ENCODE measurements at places on chromosomes 11 and 22.

DNA sequence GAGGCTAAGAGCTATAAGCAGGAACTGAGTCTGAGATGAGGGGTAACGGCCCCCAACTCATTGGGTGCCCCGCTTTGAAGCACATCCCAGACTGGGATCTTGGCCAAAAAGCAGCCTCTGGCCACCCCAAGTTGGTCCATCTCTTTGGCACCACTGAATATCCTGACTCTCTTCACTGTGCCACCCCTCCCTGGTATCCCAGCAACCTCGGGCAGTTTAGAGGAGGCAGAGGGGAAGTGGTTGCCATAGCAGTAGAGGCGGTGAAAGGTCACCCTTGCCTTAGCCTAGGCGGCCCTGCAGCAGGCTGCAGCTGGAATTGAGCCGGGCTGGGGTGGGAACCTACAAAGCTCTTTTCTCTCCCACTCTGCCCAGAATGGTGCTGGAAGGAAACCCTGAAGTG lies 1.1 kb downstream of the PELI3 start:
- DNase-seq, result no peak

- DNase-seq, result no peak
Observed at GRCh38 chr11:124441519-124441918, 4.0 kb downstream of the OR8B8 start.

GRCh38 chr11:86041975-86042378 lies 26.9 kb downstream of the PICALM start:
- no peak for DNase-seq

DNA sequence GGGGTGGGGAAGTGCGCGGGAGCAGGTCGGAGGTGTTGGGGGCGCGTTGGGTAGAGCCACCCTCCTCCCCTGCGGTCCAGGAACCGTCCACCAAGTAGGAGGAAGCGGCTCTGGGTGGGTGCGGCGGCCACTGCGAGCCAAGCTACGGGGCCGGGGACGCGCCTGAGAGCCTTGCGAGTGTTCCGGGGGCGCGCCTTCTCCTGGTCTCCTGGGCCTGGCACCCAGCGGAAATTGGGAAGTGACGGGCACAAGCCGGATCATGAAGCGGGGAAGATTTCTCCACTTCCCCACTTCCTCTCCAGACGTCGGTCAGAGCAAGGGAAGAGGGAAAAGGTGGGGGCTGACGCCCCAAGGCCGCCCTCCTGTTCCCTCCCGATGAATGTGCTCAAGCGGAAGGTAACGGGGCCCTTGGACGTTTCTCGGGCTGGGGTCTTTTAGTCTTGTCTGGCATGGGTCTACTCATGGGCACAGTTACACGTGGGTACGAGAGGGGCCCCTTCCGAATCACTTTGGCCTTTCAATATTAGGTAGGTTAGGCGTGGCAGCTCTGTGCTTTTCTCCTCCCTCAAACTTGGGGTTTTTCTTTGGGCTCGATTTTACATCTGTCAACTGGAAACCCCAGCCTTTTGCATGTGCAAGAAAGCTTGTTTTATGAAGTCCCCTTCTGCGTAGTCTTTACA lies 865 bp downstream of the RBM14 start:
- peak; percentile 93 for DNase-seq

GRCh38 chr11:10294290-10294953 lies 403 bp upstream of the SBF2 start:
- no peak for DNase-seq

GRCh38 chr22:34587357-34588356 lies 478.3 kb upstream of the ISX start:
- no peak for DNase-seq

- DNase-seq, result no peak
Observed at GRCh38 chr11:103109818-103110388, 677 bp downstream of the DYNC2H1 start.

GRCh38 chr11:59765068-59765735 lies 10.0 kb downstream of the STX3 start:
- no peak for DNase-seq

- DNase-seq, result no peak
Observed at GRCh38 chr22:29375398-29376076, 12.8 kb downstream of the AP1B1 start.

- DNase-seq, result no peak
Observed at GRCh38 chr11:100876815-100877520, 189.9 kb downstream of the ARHGAP42 start.

- no peak for DNase-seq
Observed at GRCh38 chr22:31321421-31321820, 24.7 kb downstream of the PATZ1 start.

DNA sequence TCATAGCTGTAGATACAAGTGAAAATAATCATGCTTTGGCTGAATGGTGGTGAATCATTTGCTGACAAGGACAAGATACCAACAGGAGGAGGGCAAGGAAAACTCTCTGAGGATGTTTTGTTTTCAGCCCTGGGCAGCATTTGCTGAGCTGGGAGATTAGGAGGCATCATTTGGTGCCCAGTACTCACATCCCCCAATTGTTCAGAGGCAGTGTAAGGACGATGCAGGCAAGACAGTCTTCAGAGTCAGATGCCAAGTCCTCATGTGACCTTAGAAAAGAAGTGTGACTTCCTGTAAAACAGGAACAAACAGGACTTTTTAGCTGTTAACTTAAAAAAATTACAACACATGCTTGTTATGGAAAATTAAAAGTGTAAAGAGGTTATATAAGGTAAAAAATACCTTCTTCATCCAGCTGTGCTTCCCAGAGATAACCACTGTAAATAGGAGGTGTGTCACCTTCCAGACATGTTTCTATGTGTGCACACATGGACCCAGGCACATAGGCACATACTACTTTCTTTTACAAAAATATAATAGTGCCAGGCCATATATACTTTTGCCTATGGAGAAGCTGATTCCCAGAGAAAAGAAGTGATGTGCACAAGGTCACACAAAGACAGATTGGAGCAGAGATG lies 18.0 kb downstream of the CNTF start:
- DNase-seq, result no peak

DNA sequence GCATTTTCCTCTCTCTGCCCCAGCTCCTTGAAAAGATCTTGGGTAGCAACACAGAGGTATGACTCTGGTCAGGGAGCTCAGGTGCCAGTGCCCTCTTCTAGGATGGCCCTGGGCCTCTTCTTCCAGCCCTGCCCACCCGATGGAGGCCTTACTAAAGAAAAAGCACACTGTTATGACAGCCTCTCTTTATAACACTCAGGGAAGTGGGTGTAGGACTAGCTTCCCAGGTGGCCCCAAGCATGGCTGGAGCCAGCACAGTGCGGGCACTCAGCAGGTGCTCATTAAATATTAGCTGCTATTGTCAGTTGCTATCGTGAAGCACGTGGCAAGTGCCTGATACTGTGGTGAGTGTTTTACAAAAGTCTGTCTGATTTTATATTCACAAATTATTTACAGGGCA lies 127.2 kb upstream of the B3GAT1 start:
- no peak for DNase-seq

DNA sequence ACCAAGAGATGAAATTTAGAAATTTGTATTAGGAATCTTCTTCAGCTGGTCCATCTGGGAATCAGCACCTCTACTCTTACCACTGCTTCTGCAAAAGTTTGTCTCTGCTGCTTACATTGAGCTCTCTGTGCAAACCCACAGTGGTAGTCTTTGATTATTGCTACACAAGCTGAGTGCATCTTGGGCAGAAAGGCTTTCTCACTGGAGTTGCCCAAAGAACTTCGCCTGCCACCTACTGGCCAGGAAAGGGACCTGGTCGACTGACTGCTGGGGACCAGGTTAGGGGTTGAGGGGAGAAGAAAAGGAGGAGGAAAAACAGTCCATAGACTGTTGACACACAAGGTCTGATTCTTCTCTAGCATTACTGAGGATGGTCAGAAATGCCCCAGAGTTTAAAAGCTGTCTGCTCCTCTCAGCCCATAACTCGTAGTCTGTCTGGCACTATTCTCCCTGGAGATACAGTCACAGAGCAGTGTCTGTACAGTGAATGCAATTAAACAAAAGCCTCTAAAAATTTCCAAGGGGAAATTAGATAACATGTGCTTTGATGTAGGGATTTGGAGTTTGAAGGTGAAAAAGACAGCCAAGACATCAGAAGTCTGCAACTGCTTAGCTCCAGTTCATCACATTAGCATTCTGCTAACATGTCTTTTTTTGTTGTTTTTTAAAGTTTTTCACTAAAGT lies 215.0 kb upstream of the CTSC start:
- no peak for DNase-seq

GRCh38 chr22:39622881-39623367 lies 52.4 kb downstream of the CACNA1I start:
- DNase-seq, result no peak

GRCh38 chr11:63564784-63565350 lies 1.7 kb upstream of the PLAAT2 start:
- DNase-seq, result no peak

DNA sequence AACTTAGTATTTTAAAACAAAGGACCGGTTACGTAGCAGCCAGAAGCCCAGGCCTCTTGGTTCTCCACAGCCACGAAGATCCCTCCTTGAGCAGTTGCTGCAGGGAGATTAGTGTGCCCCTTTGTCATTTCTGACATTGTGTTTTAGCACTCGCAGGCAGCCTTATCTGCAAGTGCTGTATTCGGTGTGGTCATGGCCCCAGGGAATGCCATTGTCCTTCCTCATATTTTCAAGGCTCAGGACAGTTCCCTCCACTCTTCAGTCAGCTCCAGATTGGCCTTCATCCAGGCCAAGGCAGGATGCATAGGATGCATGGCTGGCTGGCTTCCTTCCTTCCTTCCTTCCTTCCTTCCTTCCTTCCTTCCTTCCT lies 88.5 kb downstream of the ZBTB16 start:
- DNase-seq, result no peak

DNA sequence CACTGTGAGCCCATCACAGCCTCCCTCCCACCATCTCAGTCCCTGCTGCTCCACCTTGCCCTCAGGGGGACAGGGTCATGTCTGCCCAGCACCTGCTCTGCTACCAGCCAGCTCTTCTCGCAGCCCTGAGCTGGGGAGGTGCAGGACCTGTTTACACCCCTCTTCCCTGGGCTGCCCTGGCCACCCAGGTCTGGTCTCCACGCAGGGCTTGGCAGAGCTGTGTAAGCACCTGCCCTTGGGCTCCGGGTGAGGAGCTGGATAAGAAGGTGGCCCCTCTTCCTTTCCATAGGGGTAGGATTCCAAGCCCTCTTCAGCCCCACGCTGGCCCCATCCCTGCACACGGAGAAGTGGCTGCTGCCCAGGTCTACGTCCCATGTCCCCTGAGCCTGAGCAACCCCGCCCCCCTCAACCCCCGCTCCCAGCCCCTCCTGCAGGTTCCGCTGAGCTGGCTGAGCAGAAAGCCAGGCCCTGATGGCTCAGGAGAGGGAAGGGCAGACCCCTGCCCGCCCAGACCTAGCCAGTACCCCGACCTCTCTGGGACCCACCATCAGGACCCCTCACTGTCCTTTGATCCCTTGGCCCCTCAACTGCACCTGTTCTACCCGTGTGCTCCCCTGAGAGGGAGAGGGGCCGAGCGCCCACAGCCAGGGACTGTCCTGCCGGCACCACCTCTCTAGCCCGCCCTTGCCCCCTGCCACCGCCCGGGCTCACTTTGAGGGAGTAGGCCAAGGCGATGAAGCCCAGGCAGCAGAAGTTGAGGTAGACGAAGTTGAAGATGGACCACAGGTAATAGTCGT lies 3.2 kb downstream of the IFITM10 start:
- peak; percentile 90 for DNase-seq

- no peak for DNase-seq
Observed at GRCh38 chr11:83187465-83187864, 6.0 kb upstream of the ANKRD42 start.

DNA sequence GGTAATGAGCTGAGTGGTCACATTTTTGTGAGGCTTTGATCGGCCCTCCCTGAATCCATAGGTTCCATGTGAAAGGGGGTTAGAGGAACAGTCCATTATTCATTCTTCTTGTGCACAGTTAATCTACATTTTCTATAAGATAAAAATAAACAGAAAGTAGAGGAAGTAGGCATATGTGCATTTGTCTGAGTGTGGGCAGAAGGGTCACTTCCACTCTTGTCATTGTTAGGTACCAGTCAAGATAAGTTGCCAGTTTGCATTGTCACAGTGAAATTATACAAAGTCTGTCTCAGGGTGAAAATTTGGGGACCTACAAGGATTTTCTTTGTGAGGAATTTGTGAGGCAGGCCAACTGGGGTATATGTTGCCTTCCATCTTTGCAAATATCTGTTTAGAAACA lies 4.6 kb upstream of the APOL4 start:
- DNase-seq, result no peak

DNA sequence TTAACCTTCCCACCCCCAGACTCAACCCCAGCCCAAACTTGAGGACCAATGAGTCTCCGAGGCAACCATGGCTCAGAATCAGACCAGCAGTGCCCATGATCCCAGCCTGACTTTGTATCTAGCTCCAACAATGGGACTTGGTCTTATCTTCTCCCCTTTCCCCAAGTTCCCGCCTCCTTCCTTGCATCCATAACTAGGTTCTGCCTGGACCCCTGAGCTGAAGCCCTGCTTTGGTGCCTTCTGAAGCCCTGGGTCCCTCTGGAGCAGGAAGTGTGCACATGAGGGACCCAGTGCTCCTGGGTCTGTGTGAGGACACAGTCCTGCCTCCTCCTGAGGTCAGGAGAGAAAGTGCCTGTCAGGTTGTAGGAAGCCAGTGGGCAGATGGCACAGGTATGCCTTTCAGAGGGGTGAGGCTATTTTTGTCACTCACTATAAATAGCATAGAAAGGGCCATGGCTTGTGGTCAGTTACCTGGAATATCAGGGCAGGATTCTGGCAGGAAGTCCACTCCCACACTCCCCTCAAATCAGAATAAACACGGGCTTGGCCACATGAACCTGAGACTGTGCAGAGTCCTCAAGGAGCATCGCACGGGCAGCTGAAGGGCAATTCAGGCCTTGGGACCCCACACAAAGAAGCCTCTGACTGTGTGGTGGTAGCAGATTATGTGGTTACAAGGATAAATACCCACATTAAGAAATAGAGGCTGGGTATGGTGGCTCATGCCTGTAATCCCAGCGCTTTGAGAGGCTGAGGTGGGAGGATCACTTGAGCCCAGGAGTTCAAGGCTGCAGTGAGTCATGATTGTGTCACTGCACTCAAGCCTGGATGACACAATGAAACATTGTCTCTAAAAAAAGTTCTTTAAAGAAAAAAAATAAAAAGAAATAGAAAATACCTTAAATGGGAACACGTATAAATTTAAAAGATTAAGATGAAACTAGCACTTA lies 27.4 kb downstream of the RCN1 start:
- no peak for DNase-seq

DNA sequence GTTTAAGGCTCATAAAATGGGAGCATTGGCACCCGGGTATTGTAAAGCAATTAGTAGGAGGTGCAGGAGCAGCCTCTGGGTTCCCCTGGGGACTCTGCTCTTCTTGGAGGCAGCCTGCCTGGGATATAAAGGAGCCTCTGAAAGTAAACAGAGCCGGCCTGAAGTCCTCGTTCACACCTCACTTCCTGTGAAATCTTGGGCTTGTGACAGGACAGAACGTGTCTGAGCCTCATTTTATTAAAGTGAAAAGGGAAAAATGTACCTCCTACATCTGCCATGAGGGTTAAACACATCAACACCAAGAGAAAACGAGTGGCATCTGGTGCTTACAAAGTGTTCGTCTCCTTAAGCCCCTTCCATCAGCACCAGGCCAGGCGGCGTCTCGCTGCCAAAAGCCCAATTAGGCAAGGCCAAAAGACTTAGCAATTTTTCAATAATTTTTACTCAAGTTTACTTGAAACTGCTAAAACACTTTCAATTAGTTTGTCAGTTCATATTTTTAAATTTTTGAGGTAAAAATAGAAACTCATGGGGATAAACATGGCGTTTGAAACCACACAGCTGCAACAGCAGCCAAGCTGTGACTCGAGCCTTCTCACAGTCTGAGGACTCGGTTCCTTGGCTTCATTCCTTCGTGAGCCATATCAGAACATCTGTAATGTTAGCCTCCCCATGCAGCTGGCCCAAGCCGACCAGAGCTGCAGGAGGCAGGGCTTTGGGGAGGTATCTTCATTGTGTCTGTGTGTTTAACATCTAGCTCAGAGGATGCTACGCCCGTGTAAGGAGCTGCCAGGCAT lies 33.6 kb downstream of the MAP6 start:
- no peak for DNase-seq

Data from chondrocyte (in vitro differentiated cells).